ENCODE measurements at places on chromosomes 6 and 20.

DNA sequence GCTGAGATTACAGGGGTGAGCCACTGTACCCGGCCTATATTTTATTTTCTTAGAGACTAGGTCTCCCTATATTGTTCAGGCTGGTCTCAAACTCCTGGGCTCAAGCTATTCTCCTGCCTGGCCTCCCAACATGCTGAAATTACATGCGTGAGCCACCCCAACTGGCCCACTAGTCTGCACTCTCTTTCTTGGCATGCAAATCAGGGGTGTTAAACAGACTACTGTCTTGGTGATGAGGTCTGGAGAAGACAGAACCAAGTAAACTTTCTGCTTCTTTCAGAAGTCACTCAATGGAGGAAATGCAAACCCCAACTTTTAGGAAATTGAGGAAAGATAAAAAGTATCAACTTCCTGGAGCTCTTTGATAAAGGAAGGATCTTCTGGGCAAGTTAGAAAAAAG, 8.0 kb upstream of the TUBB2B start:
- DNase-seq, result no peak

DNA sequence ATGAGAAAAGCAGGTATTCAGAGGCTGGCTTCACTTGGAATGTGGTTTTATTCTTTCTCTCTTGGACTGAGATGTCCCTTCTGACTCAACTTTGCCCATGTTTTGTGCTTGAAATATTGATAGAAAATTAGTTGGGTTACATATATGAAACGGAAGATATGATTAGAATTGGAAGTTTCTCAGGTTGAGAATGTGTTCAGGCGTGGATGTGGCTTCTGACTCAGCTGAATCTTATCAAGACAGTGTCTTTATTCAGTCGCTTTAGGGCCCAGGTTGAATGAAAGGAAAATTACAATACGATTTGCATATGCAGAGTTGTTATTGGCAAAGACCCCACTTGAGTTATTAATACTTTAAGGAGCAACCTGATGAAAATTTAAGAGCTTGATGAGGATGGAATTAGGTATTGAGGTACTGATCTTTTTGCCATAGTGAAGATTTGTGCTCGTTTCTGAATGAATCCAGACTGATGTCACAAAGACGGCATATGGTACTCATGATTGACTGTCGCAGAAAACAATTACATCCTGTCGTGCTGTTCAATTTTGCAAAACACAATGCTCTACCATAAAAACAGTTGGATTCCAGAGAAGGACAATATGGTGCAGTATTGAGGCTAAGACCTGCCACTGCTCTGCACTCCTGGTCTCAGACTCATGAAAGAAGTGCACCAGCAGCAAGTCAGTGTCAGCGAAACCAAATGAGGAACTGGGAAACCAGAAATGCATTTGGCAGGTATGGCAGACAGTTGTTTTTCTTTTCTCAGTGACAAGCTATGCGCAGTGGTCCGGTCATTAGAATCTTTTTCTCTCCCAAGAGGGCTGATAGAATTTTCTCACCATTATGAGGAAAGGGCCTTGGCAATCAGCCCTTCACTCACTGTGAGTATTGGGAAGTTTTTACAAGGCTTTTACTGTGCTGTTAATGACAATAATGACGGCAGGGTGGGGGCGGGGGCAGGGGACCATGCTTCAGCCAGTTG, 158.3 kb downstream of the DOK5 start:
- no peak for DNase-seq

GRCh38 chr20:6299456-6299855, 176.6 kb upstream of the FERMT1 start:
- no peak for DNase-seq

- DNase-seq, result no peak
Observed at GRCh38 chr6:148441454-148441911, 98.8 kb downstream of the SASH1 start.

DNA sequence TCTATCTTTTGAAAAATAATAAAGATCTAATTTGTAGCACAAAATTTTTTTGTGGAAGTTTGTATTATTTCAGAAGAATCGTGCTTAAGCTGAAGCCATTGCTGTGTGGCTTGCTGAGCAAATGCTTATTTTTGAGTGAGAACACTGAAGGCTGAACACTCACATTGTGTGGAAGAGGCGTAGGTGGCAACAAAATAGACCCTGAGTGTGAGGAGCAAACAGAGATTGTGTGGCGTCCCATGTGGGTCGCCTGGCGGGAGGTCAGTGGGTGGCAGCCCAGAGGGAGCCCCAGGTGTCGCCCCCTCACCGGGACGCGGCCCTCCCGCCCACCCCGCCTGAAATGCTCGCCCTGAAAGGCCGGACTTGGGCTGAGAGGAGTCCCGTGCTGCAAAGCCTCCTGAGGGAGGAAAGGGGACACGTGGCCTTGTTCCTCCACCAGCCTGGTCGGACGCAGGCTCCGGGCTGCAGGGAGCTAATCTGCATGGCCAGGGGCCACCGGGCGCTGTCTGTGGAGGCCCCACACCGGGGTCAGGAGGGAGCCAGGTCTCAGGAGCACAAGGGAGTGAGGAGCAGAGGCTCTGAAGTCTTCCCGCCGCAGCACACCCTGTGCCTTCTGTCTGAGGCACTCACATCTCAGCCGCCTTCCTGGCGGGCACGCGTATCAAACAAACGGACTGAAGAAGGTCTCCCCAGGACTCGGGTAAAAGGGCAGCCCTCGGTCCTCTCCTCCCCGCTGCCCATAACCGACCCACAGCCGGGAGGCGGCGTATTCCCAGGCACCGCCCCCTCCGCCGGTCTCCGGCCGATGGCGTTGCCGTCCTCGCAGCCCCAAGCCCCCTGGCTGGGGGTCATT, 15.9 kb downstream of the DDO start:
- no peak for DNase-seq

DNA sequence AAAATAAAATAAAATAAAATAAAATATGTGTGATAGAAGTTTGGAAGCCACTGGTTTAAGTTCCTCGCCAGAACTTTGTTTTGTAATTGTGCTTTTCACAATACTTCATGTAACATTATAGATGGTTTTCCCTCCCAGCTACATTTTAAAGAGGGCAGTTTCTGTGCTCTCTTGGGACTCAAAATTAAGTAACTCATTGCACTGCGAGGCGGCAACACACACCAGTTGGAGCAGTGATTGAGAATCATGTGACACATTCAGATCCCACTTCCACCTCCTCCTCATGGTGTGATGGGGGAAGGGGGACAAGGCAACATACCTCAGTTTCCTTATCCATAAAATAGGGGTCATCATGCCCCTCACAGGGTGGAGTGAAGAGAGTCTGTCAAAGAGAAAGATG, 7.5 kb downstream of the C2 start:
- DNase-seq, result no peak

DNA sequence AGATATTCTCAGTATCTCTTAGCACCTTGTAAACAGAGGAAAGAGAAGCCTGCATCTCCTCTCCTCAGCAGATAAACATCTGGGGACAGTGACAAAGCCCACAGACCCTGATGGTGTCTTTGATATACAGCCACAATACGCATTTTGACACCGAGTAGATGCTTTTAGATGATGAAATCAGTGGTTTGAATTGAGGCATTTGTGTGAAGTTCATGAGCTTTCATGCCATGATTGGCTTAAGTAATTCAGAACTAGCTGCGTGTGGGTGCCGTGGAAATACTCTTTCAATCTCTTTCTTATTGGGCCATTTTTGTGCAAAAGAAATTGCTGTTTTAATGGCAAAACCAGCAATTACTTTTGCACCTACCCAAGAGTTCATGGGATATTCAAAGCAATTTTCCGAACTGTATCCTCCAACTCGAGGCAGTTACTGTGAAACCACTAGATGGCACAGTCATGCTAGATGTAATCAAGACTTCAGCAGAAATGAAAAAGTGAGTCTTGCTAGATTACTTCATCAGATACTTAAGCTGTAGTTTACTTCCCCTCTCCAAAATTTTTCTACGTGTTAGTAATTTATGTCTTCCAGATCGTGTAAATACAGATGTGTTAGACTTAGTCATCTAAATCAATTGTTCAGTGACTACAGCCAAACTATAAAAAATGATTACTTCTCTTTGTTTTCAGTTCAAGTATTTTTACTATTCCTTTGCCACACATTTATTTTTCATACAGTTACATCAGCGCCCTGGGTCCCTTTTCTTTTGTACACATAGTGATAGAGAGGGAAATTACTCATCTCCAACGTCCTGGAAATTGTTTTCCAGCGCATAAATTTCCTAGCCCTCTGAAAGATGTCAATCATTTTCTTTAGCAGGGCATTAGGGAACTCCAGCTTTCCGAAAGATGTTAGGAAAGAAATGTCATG, 49.4 kb downstream of the IYD start:
- no peak for DNase-seq

DNA sequence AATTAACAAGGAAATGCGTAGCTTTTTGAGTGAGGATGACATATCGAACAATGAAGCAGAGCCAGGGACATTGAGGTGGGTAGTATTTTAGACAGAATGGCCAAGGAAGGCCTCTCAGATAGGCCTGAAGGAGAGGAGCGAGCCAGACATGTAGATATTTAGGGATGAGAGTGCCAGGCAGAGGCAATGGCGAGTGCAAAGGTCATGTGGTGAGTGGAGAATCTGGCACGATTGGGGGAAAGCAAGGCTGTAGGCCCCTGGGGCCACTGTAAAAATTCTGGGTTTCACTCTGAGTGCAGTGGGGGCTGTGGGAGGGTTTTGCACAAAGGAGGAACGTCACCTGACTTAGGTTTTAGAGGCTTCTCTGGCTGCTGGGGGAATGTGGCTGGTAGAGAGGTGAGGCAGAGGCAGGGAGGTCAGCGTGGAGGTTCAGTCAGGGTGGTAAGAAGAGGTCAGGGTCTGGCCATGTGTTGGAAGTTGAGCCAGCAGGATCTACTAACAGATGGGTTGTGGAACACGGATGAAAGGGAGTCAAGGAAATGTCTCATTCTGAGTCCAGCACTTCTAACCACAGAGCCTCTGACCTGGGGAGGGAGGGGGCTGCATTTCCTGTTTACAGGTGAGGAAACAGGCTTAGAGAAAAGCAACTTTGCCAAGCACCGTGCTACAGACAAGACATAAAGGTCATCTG, 11.3 kb downstream of the SIRPA start:
- no peak for DNase-seq

- no peak for DNase-seq
Observed at GRCh38 chr6:139277587-139277986, 14.2 kb downstream of the TXLNB start.

GRCh38 chr6:90764001-90764400, 177.1 kb upstream of the MAP3K7 start:
- no peak for DNase-seq

DNA sequence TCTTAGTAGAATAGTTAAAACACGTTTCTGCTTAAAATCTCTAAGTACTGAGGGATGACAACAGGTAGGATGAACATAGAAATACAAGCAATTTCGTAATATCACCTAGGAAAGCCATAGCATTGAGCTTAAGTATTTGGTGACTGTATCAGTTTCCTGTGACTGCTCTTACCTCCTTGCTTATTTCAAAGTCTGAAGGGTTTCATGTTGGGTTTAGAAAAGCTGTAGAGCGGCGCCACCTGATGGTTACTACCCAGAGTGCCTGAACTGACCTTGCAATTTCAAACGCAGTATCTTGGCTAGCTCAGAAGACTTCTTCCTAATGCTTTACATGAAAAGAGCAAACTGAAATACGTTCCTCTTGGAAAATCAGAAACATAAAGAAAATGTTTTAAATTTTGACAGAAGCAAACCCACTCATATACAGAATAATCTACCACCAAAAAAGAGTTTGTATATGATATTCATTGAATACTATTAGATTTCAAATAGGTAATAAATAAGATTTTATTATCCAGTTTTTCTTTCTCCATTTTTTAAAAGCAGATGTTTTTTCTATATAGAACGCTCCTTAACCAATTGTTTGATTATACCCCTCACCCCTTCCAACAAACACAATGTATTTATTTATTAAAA, 82.3 kb upstream of the RIPOR2 start:
- DNase-seq, result peak; percentile 56

DNA sequence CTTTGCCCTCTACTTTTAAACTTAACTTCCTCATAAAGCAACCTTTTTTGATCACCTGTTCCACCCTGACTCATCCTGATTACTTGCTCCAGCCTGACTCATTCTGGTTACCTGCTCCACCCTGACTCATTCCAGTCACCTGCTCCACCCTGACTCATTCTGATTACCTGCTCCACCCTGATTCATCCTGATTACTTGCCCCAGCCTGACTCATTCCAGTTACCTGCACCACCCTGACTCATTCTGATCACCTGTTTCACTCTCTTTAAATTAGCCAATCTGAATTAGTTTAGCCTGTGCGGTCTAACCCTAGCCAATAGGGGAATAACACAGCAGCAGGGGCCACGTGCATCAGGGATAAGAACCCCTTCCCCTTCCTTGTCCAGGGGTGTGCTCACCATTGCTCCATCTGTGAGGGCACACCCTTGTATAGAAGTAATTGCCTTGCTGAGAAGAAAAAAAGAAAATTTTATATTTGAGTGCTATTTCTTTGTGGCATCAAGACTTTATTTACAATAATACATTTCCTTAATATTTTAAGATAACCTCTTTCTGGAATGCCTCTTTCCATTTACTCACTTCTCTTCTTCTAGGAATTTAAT, 17.9 kb downstream of the HLA-G start:
- no peak for DNase-seq

- no peak for DNase-seq
Observed at GRCh38 chr6:43509142-43509983, 783 bp downstream of the LRRC73 start.

DNA sequence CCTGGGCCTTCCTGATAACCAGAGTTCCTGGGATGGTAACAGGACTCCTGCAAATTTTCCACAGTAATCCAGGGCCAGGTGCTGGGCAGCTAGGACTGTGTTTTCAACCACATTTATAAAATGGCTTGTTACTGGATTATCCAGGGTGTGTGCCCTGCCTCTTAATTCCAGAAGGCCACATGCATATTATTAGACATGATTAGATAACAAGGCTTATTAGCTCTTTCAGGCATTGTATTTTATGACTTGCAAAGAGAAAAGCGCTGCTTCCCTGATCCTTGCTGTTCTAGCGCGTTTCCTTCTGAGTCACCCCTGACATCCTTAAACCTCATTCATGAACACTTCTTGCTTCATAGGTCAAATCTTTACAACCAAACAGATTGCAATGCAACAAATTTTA, 208.6 kb downstream of the UST start:
- no peak for DNase-seq

DNA sequence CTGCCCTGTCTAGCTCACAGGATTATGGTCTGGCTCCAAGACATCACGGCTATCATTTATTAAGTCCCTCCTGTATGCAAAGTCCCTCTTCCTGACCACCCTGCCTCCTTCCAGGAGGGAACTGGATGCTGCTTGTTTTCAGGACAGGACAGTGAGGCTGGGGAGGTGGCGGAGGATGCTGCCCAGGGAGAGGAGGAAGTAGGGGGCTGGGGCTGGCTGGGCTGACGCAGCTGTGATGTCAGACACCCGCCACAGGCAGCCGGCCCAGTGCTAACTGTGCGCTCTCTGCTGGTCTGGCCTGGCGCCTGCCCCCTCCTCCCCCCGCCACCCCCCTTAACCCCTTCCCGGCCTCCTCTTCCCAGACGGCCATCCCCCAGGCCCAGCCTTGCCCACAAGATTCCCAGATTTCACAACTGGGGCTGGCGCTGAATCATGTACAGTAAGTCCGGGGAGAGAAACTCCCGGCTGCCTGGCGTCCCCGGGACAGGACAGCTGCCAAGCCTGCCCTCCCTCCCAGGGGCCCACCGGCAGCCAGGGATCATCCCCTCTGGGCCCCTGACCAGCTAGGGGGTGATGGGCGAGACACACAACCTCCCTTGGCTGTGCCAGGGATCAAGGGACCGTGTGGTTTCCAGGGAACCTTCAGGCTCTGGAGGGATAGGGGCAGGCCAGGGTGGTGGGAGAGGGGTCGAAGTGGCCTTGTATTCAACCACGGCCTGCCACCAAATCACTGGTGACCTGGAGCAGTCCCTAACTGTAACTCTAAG, 118.1 kb downstream of the CEBPB start:
- no peak for DNase-seq

GRCh38 chr20:44695674-44696300, 19.4 kb upstream of the CCN5 start:
- DNase-seq, result no peak
